ENCODE measurements at places on chromosomes 5 and 9.

- no peak for DNase-seq
- peaks cover 5% of the 10 kb centered on the region for H3K4me1 ChIP-seq
Measured at GRCh38 chr5:122120493-122120892, 8.9 kb upstream of the ZNF474 start.

GRCh38 chr9:32672469-32672868 is 37.0 kb upstream of the TAF1L start:
- H3K4me3 ChIP-seq, result no peak overlapping the region
- H3K36me3 ChIP-seq, result no peaks in the 10 kb centered on the region
- no peak for DNase-seq
- no peaks in the 10 kb centered on the region for H3K4me1 ChIP-seq
- H3K27ac ChIP-seq, result no peak overlapping the region
- H3K27me3 ChIP-seq, result no peaks in the 10 kb centered on the region

- H3K36me3 ChIP-seq, result no peaks in the 10 kb centered on the region
- peaks cover 4% of the 10 kb centered on the region for H3K4me1 ChIP-seq
- H3K27ac ChIP-seq, result no peak overlapping the region
- no peak overlapping the region for H3K4me3 ChIP-seq
Measured at GRCh38 chr9:124428751-124429529, 13.7 kb upstream of the PSMB7 start.

DNA sequence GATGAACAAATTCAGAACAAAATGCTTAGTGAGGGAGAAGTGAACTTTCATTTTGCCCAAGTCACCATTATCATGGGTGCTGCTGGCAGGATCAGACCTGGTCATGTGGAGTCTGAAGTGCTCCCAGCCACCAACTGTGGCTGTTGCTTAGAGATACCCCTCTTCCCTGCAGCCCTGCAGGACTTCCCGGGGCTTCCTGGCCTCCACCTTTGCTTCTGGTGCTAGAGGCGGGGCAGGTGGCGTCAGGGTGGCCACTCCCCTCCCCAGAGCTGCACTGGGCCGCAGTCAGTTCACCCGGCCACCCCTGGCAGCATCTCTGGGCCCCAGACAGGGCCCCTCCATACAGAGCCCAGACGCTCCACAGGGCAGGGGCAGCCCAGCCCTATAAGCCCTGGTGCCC is 30.0 kb upstream of the SLC12A7 start:
- DNase-seq, result no peak
- H3K27ac ChIP-seq, result no peak overlapping the region
- no peaks in the 10 kb centered on the region for H3K36me3 ChIP-seq

DNA sequence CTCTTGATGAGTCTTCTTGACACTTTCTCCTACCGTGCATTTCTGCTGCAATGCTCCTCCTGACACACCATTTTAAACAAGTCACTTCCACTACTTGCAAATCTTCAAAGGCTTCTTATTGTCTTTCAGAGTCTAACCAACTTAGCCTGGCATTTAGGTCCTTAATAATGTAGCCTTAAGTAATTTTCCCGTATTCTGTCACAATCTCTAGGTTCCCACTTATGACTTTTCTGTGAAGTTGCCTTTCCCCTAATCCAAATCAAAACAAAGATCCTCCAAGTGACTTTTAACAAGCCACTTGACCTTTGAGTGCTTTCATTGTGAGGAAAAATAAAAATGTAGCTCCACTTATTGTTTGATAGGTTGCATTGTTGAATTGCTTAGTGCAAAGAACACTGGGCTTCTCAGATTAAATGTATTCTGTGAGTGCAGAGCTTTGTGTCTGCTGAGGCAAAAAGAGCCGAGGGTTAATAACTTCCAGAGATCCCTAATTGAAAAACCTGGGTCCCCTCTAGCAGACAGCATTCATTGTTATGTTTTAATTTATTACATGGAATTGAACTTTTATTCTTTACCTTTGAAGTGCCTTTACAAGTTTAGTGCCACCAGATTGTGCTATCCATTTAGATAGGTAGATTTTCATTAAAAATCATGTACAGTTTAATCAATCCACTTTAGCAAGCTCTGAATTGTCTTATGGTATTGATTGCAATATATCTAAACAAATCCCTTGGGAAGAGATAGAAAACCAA is 341.7 kb upstream of the TYRP1 start:
- no peaks in the 10 kb centered on the region for H3K27me3 ChIP-seq
- no peak overlapping the region for H3K4me3 ChIP-seq

DNA sequence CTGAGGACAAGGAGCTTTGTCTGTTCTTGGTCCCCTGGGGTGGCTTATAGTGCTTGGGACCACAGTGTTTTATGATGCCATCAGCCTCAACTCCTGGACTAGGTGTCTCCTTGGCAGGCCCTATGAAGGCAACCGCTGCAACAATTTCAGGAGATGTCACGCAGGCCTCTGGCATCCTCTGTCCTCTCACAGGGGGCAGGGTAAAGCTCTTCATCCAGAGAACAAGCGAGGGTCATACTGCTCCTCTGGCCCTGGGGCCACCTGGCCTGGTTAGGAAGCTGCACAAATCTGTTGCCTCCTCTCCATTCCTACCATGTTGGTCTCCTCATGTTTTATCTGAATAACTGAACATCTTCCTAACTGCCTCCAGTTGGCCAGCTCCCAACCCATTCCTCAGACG is 148.9 kb upstream of the SPEF2 start:
- H3K4me3 ChIP-seq, result no peak overlapping the region
- H3K36me3 ChIP-seq, result no peaks in the 10 kb centered on the region
- H3K27me3 ChIP-seq, result no peaks in the 10 kb centered on the region
- no peaks in the 10 kb centered on the region for H3K4me1 ChIP-seq

Data from tibial artery (tissue), 4 donors.